ENCODE measurements at places on chromosomes 16 and 17.

- no peak for DNase-seq
Observed at GRCh38 chr17:9790316-9790715, 1.1 kb downstream of the DHRS7C start.

- peak; percentile 42 for DNase-seq
Observed at GRCh38 chr17:60036796-60037677, 41.7 kb downstream of the HEATR6 start.

GRCh38 chr17:61318684-61319098 is 81.0 kb upstream of the TBX2 start:
- DNase-seq = no peak

- DNase-seq = peak; percentile 62
Observed at GRCh38 chr17:13114601-13115031, 96.8 kb upstream of the ELAC2 start.

- DNase-seq = no peak
Observed at GRCh38 chr16:84183911-84184591, 2.8 kb downstream of the TAF1C start.

- no peak for DNase-seq
Observed at GRCh38 chr17:50682938-50683337, 24.8 kb downstream of the ANKRD40 start.

DNA sequence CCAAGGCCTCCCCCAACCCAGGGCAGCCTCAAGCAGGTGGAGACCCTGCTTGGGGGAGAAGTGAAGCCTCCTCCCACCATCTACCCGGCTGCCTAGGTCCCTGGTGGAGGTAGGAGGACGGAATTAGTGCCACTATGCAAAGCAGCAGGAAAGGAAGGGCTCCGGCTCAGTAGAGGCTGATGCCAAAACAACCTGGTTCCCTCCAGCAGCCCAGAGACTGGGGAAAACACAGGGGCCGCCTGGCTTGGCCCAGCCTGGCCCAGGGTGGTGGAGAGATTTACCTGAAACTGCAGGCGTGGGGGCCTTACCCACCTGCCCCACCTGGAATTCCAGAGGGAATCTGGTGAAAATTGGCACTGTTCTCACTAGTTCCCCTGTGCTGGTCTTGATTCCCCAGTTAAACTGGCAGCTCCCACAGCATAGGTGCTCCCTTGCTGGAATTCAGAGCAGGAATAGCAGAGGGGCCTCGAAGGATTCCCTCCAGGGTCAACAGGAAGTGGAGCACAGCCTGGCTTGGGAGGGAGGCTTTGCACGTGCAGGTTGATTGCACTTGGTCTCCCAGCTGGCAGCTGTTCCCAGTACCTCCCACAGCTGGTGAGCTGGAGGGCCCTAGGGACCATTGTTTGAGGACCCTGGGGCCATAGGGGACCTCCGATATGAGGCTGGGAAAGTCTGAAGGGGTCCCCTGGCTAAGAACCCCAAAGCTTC is 4.5 kb downstream of the CD79B start:
- no peak for DNase-seq

DNA sequence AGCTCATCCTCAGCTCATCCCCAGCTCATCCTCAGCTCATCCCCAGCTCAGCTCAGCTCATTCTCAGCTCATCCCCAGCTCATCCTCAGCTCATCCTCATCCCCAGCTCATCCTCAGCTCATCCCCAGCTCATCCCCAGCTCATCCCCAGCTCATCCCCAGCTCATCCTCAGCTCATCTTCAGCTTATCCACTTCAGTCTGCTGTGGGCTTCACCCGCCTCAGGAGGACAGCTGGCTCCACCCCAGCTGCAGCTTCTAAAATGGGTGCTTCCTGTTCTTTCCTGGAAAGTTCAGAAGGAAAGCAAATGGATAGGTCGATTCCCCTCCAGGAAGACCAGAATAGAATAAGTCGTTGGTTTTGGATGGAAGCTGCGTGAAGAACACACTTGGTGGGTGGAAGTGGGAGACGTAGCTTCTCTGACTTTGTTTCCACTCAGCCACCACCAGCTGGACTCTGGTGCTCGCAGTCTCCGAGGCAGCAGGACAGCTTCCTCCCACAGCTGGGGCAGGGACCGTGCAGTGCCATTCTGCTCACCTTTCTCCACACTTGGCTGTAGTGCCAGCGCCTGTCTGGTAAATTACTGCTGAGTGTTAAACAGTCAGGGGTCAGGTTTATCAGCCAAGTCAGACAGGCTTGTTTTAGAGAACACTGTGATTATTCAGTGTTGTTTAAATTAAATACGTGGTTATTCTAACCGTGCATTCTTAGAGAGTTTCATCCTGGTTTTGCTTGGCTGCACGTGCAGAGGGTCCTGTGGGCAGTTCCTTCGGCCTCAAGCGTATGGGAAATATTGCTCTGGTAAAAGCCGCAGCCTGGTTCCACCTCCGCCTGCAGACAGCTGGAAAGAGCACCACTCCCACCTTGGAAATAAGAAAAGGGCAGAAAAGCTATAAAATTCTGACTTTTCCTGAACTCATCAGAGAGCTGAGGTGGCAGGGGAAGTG is 61.0 kb upstream of the CHMP6 start:
- no peak for DNase-seq

DNA sequence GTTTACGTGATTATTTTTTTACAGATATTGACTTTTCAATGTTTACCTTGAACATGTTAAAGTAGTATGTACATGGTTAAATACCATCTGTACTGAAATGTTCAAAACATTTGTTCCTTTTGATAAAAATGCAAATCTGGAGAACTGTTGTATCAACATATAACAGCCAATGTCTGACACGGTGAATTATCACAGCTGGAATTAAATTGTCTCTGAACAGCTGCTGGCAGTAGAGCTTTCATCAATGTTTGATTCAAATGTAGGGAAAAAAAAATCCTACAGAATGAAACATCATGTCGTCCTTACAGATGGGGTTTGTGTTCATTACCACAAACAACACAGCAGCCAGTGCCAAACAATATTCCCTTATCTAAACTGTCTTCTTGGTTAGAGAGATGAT is 79.9 kb downstream of the TOX3 start:
- DNase-seq = no peak

- DNase-seq = peak; percentile 55
Observed at GRCh38 chr17:6755731-6756184, at the start of gene XAF1. Gene XAF1 (plus strand): TSS chr17:6756046. CDS start chr17:6756079, 33 bp downstream.

DNA sequence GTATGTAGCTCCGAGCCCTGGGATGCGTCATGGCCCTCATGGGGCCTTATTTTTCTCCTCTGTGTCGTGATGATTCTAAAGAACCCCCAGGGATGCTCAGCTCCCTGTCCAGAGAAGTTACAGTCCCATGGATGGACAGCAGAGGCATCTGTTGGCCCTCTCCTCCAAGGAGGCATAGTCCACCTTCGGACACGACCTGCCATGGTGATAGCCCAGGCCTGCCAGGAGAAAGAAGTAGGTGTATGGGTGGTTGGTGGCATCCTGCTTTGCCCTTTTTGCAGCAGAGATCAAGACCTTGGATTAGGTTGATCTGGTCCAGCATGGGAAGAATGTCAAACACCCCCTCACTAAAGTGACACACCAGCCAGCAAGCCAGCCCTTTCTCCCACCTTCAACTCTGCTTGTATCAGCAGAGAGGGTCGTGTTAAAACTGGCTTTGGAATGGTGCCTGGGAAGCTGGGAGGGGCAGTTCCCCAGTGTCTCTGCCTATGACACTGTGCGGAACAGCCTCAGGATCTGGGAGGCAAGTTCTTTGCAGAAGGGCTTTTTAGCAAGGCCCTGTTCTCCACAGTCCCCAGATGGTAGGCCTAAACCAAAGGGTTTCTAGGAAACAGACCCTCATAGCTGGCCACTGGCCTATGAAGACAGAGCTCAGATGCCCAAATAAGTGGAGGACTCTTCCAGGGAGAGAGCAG is 259.9 kb upstream of the RPL38 start:
- no peak for DNase-seq

DNA sequence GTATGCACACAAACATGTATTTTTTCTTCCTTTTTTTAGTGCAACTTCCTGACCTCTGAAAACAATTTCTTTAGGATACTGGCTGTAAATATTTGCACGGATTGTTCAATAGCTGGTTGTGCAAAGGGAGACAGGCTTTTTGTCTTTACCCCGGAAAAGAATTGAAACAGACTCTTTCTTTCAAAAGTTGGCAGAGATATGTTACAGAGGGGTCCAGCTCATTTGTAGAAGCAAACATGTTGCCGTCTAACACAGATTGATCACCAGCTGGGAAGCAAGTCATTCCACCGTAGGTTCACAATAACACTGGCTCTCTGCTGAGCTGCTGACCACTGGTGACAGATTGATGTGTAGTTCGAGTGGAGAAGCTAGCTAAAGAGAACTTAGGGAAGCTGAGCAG is 130.9 kb downstream of the STX8 start:
- DNase-seq = no peak

- no peak for DNase-seq
Observed at GRCh38 chr16:50252082-50252611, 14.2 kb upstream of the ADCY7 start.

- DNase-seq = peak; percentile 72
Observed at GRCh38 chr17:47719411-47720152, 13.5 kb upstream of the TBX21 start.

DNA sequence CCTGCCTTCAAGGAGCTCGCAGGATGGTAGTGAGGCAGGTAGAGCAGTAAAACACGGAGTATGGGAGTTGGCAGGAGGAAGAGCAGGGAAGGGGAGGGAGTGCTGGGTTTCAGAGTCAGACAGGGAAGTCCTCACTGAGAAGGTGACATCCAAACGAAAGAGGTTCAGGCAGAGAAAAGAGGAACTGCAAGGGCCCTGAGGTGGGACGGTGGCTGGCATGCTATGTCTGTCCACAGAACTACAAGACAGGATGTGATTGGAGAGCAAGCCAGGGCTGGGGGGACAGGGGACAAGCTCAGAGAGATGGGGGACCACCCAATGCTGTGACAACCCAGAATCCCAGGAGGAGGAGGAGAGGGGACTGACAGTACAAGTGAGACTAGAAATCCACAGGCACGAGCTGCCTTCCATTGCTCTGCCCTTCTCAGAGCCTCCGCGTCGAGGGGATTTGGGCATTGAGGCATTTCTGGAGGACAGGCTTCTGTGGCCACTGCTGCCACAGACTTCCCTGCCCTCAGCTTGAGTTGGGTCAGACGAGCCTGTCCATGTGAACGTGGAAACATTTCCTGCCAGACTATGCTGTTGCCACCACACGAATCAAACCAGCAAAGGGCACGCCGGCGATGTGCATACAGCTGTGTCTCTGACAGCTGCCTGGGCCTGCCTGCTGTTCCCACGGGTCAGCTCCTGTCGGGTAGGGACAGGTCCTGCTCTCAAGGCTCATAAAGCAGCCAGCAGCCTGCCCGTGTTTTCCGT is 100.1 kb downstream of the RAB11FIP4 start:
- DNase-seq = no peak

GRCh38 chr16:29643596-29643995 is 19.5 kb upstream of the SPN start:
- DNase-seq = no peak

DNA sequence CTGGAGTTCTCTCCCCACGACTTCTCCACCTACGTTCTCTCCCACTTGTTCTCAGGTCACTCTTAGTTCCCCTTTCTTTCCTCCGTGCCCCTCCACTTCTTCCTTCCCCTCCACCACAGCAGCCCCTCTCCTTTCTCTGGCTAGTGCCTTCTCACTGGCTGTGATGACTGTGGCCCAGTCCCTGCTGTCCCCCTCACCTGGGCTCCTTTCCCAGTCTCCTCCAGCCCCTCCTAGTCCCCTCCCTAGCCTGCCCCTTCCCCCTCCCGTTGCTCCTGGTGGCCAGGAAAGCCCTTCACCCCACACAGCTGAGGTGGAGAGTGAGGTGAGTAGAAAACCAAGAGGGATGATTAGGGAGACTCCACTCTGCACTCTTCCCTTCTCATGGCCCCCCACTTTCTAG is 3.4 kb downstream of the COA3 start:
- DNase-seq = no peak

DNA sequence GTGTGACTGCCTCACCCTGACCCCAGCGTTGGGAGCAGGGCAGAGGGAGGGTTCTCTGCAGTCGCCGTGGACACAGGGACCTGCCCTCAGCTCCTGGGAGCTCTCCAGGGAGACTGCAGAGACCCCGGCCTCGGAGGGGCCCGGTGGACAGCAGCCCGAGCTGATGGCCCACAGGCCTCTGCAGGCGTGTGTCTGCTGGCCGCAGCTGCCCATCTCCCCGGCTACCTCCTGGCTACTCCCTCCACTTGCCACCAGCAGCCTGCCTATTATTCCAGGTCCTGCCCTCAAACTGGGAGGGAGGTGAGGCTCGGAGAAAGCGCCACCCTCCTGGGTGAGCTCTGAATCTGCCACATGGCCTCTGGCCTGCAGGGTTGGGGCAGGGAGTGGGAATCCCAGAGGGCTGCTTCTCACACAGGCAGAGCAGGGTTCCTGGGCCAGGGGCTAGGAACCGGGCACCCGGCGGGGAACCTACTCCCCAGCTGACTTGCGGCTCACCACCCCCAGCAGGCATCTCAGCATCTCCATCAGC is 7.2 kb downstream of the SLC16A5 start:
- no peak for DNase-seq

DNA sequence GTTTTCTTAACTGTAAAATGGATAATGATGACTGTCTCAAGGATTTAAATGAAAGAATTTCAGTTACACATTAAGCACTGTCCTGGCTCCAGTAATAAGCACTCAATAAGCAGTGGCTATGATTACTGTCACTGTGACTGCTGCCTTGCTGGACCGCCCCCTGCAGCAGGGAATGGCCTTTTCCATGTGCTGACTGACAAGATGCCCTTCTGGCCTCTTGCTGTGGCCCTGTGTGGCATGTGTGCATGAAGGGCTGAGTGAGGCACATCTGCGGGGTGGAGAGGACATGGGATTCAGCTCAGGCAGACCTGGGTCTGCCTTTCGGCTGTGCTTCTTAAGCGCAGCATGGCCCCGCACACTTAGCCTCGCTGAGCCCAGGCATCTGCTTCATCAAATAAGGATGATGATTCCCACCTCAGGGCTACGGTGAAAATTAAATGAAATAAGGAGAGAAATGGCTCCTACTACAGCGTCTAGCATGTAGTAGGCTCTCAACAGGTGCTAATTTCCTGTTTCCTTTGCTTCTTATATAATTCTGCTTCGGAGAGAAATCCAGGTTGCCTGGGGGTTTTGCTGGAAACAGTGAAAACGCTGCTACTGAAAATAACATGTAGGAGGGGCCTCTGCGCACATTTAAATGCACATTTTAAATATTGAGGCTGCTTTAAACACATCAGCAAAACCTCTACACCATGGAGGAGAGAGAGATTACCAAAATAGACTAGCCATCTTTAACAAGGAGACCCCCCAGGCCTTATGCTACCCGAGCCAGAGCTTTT is 183.9 kb downstream of the PARN start:
- DNase-seq = no peak

- DNase-seq = no peak
Observed at GRCh38 chr17:14228903-14229302, 7.8 kb downstream of the CDRT15 start.

DNA sequence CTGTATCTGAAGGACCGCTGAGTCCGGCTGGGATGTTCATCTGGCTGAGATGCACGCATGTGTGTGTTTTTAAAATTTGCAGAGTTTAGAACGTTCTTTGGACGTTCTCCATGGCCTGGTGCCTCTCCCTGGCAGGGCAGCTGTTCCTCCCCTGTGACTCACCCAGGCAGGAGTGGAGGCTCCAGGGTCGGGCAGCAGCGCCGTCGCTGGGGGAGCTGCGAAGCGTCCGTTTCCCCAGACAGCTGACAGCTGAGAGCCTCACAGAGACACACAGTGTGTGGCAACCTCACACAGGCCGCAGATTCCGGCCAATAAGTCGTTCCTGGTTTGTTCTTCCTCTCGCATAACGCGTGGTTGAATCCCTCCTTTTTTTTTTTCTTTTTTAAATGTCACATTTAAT is 80.6 kb downstream of the OR1D5 start:
- peak; percentile 64 for DNase-seq

Data from amniotic epithelial cell (primary cell).